Stimulated activated CD8-positive, alpha-beta memory T cell treated with anti-CD3 and anti-CD28 coated beads, Interleukin-15, amount 100 ng/mL, for 24 hours (primary cell): ENCODE measurements at places on chromosomes 12 and 14.

DNA sequence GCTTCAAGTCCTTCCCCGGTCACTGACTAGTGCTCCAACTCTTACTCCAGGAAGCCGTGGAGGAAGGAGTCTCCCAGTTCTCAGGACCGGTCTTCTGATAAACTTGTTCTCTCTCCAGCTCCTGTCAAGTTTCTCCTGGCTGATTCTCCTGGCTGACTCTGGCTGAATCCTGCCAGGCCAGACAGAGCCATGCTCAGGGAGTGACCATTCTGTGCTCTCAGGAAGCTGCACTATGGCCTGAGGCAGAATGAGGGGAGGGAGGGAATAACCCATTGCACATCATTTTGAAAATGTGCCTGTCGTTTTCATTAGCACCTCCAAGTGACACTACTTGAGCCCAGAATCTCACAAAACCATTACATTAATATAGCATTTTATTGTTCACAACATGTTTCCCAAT, 80.8 kb downstream of the IFNG start:
- no peak for DNase-seq

DNA sequence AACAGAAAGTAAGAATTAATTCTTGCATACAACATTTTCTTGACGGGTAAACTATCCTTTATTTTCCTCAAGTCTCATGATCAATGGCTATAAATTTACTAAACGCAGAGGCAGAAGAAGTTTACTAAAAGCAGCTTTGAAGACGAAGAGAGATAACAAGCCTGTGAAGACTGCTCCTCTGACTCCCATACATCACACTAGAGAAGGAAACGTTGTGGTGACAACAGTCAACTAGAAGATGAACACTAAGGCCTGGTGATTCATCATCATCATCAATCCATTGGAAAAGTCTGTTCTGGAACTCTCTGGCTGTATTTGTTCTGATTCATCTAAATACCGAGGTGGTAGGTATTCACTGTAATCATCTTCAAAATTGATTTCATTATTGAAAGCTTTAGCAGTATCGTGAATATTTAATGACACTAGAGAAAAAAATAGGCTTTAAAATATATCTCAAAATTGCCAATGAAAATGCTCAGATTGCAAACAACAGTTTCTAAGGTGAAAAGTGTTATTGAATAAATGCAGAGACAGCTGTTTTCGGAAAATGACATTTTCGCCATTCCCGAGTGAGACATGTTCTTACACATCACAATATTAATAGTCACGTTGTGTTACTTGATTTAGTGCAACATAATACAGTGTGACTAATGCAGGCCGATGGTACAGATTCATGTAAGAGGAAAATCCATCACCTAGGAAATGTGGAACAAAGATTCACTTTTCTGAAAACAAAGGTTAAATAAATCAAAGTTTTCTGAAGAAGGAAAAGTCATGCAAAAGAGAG, 260.5 kb downstream of the C12orf50 start:
- no peak for DNase-seq

- no peak for DNase-seq
Measured at GRCh38 chr12:28413460-28414109, 223.3 kb downstream of the CCDC91 start.

DNA sequence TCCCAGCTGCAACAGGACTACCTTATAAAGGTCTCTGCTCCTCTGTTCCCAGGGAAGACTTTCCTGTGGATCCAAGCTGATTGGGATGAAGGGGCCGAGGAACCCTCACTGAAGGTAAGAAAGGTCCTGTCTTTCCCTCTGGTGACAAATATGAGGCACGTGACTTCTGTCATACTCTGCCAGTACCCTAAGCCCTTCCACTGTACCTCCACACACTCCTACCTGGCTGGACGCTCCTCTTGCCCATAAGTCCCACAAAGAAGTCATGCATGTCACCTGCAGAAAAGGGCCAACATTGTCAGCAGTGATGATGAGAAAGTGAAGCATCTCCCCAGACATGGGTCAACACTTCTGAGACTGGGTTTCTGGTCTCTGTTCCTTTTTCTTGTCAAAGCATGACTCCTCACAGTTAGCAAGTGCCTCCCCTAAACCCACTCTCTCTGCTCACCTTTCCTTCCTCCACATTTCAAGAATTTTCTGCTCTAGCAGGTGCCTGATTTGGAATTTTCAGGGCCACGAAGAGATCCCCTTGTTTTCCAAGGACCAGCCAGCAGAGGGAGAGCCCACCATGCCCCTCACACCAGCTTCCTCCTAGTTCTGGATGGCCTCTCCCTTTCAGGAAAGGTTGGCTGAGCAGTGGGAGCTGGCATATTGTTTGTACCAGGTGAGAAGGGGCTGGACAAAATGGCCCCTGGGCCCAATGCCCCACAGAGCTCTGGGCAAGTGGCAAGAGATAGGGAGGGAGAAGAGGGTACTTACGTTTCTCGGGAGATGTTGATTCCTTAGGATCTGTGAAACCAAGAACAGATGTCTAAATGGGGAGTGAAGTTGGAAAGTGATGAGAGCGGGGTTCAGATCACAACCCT, 3.5 kb downstream of the TAC3 start:
- no peak for DNase-seq

- DNase-seq, result no peak
Measured at GRCh38 chr12:25524366-25524765, 28.7 kb downstream of the LMNTD1 start.

- no peak for DNase-seq
Measured at GRCh38 chr14:64865109-64865508, 14.6 kb downstream of the SPTB start.

DNA sequence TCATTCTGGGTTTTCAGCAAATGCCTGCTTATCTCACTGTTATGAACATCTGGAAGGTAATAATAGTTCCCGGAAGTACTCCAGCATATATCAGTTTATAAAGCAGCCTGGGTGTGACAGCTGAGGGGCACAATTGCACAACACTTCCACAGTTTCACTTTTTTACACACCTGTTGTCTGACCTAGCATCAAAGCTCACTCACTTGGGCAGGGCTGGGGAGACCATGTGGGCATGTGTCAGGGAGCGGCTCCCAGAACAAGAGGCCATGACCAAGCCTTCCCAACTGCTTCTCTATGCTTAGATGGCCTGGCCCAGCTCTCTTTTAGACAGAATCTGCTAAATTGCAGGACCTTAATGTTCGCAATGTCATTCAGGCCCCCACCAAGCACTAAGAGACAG, 51.1 kb upstream of the RIC8B start:
- DNase-seq, result no peak

DNA sequence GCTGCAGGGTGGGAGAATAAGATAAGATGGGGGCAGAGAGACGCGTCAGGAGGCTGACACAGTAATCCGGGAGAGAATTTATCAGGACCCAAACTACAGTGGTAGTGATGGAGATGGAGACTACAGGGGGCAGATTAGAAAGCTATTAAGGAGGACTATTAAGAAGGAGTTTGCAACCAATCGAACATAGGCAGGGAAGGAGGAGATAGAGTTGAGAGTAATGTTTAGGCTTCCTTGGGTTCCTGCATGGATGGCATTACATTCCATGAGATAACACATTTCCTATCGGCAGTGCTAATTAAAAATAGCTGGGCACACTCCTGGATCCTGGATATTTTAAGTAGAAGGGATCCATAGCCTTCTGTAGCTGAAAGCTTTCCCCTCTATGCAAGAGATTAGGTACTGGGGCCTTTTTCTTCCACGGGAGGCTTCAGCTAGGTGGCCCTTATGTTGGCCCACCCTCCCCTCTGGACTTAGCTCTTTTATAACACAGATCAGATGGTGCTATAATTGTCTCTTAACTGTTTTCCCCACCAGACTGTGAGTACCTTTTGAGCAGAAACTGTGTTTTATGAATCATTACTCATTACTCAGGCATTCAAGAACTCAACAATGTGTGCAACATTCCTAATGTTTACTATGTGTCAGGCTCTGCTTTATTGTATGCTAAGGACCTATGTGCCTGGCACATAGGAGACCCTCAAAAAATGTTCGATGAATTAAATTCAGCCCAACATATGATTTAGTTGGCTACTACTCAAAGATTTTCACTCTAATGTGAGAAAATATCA, 113.0 kb downstream of the RMST start:
- DNase-seq, result no peak

DNA sequence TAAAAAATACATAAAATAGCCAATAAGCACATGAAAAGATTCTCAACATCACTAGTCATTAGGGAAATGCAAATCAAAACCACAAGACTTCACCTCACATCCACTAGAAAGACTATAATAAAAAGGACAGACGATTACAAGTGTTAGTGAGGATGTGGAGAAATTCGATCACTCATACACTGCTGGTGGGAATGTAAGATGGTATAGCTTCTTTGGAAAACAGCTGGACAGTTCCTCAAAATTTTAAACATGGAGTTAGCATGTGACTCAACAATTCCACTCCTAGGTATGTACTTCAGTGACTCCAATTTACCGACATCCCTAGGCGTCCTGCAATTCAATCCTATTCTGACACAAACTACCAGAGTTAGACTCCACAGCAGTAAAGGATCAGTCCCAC, 13.7 kb downstream of the TRIM9 start:
- DNase-seq, result no peak

DNA sequence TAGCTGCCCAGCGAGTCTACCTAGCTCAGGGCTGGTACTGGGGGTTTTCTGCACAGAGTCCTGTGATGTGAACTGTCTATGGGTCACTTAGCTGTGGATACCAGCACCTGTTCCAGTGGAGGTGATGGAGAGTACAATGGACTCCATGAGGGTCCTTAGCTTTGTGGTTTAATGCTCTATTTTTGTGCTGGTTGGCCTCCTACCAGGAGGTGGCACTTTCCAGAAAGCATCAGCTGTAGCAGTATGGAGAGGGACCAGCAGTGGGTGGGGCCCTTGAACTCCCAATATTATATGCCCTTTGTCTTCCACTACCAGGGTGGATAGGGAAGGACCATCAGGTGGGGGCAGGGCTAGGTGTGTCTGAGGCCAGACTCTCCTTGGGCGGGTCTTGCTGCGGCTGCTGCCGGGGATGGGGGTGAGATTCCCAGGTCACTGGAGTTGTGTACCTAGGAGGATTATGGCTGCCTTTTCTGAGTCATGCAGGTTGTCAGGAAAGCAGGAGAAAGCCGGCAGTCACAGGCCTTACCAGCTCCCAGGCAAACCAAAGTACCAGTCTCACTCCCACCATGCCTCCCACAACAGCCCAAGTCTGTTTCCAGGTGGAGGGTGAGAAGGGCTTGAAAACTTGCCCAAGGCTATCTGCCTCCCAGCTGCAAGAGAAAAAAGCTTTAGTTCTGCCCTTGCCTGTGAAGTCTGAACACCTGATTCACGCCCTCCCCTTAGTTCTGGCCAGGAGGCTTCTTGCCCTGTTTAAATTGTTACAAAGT, 163.0 kb upstream of the NUDT4 start:
- no peak for DNase-seq

- no peak for DNase-seq
Measured at GRCh38 chr14:87153391-87153790, 839.6 kb downstream of the GALC start.

GRCh38 chr12:45334396-45334795, 118.5 kb downstream of the ANO6 start:
- DNase-seq, result no peak

- DNase-seq, result no peak
Measured at GRCh38 chr12:122116707-122117535, 38.4 kb downstream of the MLXIP start.

DNA sequence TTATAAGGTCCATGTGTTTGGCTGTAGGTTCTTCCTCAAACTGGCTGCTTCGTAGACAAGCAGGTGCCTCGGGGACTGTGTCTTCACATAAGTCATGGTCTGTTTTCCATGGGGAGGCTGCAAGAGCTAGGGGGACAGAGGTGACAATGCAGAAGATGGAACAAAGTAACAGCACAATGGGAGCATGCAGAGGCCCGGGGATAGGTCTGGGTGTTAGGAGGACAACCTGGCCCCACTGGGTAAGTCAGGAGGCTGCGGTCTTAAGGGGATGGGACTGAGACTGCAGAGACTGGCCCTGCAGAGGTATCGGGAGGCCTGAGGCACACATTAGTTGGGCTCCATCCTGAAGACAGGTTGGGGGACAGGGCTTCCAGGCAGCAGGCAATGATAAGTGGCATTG, 88.9 kb downstream of the NTF3 start:
- no peak for DNase-seq

DNA sequence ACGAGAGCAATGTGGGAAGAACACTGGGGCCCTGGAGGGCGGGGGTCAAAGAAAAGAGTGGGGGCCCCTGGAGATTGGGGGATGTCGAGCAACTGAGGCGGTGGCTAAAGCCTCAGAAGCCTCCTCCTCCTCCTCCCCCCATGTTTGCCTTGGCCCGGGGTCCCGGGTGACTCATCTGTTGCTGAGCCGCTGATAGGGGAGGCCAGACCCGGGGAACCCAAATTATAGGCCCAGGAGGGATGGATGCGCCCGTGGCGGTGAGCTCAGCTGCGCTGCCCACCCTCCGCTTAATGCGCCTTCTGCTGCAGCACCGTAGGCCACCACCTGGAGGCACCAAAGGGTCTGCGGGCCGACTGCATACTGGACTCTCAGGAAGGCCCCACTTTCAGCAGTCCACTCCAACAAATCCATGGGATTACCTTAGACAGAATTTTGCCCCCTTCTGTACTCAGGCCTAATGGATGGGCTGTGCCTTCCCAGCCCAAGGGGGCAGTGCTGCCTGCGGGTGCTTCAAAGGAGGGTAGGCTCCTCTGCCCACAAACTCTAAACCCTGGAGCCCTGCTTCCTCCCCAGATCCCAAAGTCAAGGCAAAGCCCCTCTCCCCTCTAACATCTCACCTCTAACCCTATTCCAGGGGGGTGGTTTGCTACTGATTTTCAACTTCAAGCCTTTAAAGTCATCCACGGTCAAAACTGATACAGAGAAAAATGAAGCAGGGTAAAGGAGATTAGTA, 2.6 kb upstream of the WNT10B start:
- no peak for DNase-seq

DNA sequence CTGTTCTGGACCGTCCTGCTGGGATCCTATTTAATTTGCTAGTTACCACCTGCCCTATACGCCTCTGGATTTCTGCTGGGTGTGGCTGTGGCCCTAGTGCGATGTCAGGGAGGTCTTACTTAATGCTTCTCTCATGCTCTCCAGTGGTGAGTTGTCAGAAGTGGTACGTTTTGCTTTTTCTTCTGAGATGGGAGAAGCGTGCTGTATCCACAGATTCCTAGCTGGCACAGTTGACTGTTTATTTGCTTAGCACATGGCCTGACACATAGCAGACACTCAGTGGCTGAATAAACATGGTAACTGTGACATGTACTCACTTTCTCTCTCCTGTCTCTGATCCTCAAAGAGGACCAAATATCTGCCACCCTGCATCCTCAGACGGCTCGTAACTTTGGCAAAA, 107.3 kb downstream of the CACNA1C start:
- no peak for DNase-seq

- no peak for DNase-seq
Measured at GRCh38 chr12:460261-461230, 807 bp downstream of the B4GALNT3 start.

DNA sequence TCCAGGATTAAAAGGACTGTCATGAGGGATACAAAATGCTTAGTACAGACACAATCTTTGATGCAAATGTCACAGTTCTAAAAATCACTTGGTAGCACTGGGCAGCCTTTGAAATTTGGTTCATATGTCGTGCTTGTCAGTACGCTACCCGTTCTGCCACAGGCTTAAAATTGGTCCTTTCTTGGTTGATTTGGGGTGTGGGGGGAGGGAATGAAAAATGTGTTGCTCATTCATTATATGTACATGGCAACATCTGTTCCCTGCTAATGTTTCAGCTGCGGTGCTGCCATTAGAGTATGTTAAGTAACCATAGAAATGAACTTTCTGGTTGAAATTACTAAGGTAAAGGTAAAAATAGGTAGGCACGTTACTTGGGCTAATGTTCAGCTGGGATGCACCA, 155.4 kb upstream of the ARHGAP5 start:
- DNase-seq, result no peak
